Activated T-helper 9 cell treated with anti-CD3 and anti-CD28 coated beads, Interleukin-2, amount 50 U/mL, for 16 hours (primary cell): ENCODE measurements at places on chromosomes 6 and 20.
A peak's percentile ranks its signal among the peaks of the same experiment; 100 is the strongest.

DNA sequence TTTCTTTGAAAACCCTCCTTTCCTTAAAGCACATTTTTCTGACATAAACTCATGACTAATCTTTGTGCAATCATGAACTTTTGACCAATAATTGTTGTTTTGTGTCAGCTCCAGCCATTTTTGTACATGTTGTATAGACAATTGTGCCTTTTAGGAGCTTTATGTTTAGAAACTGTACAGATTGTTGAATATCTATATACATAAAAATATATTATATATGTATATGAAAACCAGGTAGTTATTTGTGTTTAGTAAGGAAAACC lies 125.7 kb upstream of the EDN1 start:
- no peak for DNase-seq

DNA sequence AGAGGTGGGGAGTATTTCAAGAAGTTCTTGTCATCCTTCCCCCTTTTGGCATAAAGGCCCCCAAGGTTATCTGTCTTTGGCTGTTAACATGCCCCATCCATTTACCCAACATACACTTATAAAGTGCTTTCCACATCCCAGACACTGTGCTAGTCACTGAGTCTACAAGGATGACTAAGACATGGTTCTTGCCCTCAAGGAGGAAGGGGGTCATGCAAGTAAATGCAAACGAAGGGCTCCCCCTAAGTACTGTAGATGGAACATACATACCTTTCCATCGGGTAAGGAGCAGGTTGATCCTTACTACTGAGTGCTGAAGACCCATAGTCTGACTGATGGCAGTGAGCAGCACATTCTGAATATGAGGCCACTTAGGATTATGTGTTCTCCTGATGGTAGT lies 38.3 kb downstream of the HECA start:
- no peak for DNase-seq

GRCh38 chr6:5832668-5833067 lies 174.1 kb downstream of the NRN1 start:
- DNase-seq = no peak

DNA sequence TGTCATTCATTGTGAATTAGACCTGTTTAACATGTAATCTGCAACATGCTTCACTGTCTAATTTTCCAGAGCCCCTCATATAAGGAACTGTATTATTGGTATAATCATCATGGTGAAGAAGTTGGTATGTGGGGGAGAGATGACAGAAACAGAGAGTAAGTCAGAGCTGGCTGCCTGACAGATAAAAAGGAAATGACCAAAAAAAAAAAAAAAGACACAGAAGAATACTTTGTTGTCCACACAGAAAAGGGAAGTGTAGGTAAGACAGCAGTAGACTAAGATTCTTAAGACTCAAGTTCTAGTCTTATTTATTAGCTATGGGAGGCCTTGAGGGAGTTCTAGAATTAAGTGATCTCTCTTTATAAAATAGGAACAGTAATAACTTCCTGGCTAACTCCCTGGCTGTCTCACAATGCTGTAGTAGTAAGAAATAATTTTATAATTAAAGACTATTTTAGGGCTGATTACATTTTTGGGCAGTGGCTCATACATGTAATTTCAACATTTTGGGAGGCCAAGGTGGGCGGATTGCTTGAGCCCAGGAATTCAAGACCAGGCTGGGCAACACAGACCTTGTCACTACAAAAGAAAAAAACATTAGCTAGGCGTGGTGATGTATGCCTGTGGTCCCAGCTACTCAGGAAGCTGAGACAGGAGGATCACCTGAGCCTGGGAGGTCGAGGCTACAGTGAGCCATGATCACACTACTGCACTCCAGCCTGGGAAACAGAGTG lies 102.5 kb downstream of the PRL start:
- DNase-seq = no peak

DNA sequence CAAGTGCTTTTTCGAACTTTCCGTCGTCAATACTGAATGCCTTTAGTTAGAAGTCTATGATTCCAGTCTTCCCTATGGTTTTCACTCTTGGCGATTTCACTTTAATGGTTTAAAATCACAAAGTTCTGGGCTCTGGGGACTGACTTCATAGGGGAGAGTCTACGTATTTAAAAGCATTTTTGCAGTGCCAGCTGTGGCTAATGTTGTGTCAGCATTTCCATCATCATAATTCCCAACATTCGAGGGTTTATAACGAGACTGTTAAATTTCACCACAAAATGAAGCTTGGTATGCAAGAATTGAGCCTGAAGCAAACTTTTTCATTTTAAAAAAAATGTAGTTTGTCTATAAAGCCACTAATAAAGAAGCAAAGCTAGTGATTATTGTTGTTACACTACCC lies 242.7 kb downstream of the SOX4 start:
- DNase-seq = no peak

- DNase-seq = no peak
Measured at GRCh38 chr20:10077081-10077471, 42.3 kb downstream of the ANKEF1 start.

GRCh38 chr20:47468290-47469050 lies 33.2 kb upstream of the NCOA3 start:
- DNase-seq = no peak

- no peak for DNase-seq
Measured at GRCh38 chr6:168844821-168845609, 404.0 kb downstream of the SMOC2 start.

- DNase-seq = no peak
Measured at GRCh38 chr6:82959385-82959941, 106.2 kb downstream of the UBE3D start.

- DNase-seq = no peak
Measured at GRCh38 chr6:54629131-54629530, 217.4 kb upstream of the FAM83B start.

GRCh38 chr6:30060606-30061091 lies 416 bp upstream of the POLR1H start:
- no peak for DNase-seq

GRCh38 chr6:170162011-170162774 lies 128.7 kb downstream of the DLL1 start:
- DNase-seq = no peak

- DNase-seq = no peak
Measured at GRCh38 chr6:9848094-9848493, 566.8 kb downstream of the TFAP2A start.

DNA sequence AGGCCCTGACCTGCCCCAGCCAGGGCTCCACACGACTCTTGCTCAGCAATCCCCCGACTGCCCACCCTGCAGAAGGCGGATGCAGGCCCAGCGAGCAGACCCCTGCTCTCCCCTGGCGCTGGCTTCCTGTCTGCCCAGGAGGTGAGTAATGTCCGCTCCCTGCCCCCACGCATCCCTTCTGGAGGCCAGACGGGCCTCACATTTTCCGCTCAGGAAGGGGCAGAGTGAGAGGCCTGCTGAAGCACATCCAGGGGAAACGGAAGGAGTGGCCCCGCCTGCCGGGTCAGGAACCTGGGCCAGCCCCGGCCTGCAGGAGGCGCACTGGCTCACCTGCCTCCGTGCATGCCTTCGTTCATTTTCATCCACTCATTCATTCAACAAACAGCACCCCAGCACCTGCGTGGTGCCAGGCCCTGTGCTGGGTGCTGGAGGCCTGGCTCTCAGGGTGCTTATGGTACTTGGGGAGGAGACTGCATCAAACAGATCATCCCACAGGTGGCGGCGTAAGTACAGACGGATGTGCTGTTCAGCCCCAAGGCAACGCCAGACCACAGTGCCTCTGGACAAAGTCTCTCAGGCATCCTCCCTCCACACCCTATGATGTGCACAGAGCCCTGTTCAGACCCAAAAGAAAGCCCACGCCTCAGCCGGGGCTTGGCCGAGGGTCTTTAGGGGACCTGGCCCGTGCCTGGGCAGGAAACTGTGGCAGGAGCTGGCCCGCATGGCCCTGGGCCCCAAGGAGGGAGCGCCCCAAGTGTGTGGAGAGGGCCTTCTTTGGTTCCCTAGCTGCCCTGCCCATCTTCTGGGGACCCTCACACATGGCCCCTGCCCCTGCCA lies 112.1 kb downstream of the ASXL1 start:
- DNase-seq = no peak

GRCh38 chr20:50387996-50388332 lies 122.2 kb upstream of the PTPN1 start:
- no peak for DNase-seq

DNA sequence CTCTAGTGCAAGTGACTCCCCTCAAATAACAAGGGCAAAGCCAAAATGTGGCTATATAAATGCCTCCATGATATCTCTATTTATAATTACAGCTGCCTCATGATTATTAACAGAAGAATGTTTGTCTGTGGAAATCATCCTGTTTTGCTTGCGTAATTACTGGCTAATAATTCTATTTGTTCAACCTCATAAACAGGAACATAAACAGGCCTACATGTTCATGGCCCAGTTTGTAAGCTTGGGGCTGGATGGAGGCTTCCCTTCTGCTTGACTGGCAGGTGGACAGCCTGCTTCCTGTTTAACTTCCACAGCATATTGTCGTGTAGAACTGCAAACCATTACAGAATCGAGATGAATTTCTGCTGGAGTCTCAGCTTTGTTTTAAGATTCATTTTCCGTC lies 766.0 kb upstream of the MAP3K7 start:
- DNase-seq = no peak

DNA sequence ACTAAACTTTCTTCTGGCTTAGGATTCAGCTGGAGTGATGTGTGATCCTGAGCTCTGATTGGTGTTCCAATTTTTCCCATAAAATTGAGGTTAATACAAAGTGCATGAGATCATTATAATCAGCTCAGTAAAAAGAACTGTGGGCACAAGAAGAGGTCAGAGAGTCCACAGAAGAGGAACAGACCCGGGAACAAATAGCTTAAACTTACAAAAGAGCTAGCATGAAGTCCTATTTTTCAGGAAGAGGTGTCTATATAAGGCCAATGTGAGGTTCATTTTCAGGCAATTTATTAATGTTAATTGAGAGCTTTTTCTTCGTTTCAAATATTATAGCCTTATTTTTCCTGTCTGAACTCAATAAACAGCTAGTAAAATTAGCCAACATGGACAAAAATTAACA lies 26.9 kb upstream of the STX11 start:
- no peak for DNase-seq

- DNase-seq = no peak
Measured at GRCh38 chr20:58706150-58706892, 13.7 kb downstream of the NPEPL1 start.

DNA sequence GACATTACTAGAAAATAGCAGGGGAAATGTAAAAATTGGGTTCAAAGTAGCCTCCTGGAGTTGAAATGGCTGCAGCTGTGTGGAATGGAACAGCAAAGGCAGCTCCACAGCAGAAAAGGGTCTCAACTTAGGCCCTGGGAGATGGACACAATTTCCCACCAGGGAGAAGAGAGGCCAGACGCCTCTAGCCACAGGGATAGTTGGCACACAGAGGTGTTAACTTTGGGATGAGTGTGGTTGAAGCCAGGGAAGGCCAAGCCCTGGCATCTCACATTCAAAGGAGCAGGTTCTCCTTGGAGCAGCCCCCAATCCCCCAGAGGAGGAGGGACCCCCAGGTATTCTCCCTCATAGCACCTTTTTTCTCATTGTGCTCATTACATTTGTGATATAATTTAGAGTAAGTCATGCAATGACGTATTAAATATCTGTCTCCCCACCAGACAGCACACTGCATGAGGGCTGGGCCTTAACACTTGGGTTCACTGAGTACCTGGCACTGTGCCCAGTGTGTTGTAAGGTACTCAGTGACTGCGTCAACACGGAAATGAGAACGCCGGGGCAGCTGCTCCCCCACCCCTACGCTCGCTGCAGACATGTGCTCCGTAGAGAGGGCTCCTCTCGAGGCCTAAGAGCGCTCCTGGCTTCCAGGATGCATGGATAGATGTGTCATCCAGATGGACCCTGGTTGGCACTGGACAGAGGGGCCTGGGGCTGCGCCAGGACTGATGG lies 76.0 kb upstream of the CD93 start:
- DNase-seq = no peak

GRCh38 chr20:6086868-6087267 lies 33.0 kb upstream of the LRRN4 start:
- no peak for DNase-seq

DNA sequence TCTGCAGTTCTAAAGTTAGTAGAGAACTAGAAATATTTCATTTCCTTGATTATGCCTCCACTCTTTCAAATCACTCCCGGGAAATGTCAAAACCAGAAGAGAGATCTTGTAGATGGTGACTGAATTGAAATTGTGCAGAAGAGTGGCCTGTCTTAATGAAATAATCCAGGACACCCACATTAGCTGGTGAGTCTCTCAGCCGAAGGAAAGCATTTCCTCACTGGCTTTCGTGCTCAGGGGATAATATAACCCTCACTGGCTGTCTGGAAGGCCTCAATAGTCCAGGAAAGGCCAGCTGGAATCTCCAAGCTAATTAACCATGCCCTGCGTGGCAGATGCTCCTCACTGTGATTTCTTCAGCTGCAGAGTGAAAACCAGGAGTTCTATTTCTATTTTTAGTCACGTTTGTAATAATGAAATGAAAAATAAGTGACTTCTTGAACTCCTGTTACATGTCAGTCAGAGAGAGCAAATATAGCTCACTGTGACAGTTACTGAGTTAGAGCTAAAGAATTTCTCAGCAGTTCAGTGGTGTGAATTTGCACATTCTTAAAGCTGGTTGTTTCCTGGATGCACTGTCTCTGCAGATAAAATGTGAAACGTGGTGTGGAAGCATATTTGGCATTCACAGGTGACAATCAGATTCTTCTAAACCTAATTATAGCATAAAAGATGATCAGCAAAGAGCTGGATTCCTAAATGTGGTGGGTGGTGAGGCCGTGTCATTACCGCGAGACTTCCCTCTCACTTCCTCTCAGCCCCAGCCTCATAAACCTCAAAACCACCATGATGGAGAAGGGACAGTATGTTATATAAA lies 211.7 kb downstream of the LMBRD1 start:
- no peak for DNase-seq

DNA sequence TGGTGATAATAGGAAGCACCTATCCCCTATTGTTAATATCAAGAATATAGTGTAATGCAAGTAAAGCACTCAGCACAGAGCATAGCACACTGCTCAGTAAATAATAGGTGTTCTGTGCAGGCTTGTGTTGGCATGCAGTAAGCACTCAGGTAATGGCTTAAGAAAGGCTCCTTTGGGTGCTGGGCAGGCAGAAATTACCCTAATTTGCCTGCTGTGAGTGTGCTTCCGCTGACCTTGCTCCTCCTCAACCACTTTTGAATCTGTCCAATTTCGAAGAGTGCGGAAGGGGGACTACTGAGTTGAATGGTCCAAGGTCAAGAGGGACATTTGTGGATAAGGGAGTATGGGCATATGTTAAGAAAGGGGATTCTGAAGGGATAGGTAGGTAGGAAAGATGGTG lies 15.4 kb downstream of the SRSF3 start:
- DNase-seq = no peak

- peak; percentile 25 for DNase-seq
Measured at GRCh38 chr6:137033828-137034227, 10.9 kb downstream of the IL20RA start.

- DNase-seq = no peak
Measured at GRCh38 chr20:57957411-57958049, 247.7 kb upstream of the PMEPA1 start.

DNA sequence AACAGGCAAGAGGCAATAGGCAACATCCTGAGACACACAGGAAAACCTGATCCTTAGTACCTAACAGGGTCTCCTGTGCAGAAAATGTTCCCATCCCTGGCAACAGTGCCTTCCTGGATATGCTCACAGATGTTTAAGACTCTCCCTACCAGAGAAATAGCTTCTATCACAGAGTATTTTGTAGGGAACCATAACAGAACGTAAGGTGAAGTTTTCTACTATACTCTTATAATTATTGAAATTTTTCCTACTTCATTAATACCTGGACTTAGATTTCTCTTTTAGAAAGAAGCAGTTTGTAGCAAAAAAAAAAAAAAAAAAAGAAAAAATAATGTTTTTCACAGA lies 33.5 kb upstream of the LGSN start:
- no peak for DNase-seq
